Activated naive CD8-positive, alpha-beta T cell treated with anti-CD3 and anti-CD28 coated beads, Interleukin-2, amount 10 ng/mL, durations not matched to agents 7 days and 5 days (primary cell): ENCODE measurements at places on chromosomes 1 and 21. TPM values are rescaled to one million over a fixed set of nuclear protein-coding genes. Genes with fewer than 3 reads are reported as not detected.

- peaks cover 23% of the 10 kb centered on the region for H3K36me3 ChIP-seq
- H3K4me1 ChIP-seq, result no peaks in the 10 kb centered on the region
- DNase-seq, result no peak
- H3K27me3 ChIP-seq, result no peaks in the 10 kb centered on the region
These were observed 80.3 kb downstream of the DISC1 start for GRCh38 chr1:231706934-231707333.

- H3K4me1 ChIP-seq, result peaks cover 23% of the 10 kb centered on the region
- H3K4me3 ChIP-seq, result peak overlapping the region; percentile 99
- peak overlapping the region; percentile 90 for H3K27ac ChIP-seq
- no peaks in the 10 kb centered on the region for H3K27me3 ChIP-seq
These were observed 733 bp downstream of the TMEM35B start for GRCh38 chr1:34984435-34984792.

DNA sequence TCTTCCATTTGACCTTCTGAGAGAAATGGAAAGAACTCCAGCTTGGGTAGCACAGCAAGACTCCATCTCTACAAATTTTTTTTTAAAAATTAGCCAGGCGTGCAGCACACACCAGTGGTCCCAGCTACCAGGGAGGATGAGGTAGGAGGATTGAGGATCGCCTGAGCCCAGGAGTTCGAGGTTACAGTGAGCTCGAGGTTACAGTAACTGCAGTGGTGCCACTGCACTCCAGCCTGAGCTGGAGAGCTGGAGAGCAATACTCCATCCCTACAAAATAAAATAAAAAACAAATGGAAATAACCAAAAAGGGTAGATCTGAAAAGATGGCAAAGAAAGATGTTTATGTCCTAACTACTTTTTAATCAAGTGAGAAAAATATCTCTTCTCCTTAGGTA lies 14.5 kb downstream of the POGZ start:
- no peak for DNase-seq
- peak overlapping the region; percentile 8 for H3K27ac ChIP-seq
- peaks cover 6% of the 10 kb centered on the region for H3K36me3 ChIP-seq
- no peaks in the 10 kb centered on the region for H3K27me3 ChIP-seq
- no peak overlapping the region for H3K4me3 ChIP-seq

Gene CHAF1B
- 23.1 TPM for total RNA-seq

Gene CCDC185
- not detected for total RNA-seq
